ENCODE measurements at places on chromosomes 7 and 10. TPM values are rescaled to one million over a fixed set of nuclear protein-coding genes. Genes with fewer than 3 reads are reported as not detected.

Gene EMX2
- not detected for total RNA-seq

DNA sequence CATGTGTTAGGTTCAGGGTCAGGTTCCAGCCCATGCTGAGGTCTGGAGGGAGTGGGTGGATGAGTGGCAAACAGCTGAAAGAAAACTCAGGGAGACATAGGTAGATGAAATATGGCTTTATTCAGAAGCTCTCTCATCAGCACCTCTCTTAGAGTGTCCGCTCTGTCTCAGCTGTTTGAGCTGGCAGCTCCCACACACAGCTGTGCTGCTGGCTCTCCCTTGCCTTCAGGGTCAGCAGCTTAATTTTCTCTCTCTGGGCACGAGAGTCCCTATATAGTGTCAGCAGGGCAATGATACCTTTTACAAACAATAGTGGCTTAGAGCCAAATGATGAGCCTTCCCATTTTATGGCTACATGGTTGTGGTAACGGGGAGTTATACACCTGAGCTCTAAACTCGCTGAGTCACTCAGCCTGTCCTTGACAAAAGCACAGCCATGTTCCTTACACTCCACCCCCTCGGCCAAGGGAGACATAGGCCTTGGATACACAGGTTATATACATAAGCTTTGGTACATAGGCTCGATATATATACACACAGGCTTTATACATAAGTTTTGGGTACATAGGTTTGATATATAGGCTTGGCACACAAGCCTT lies 10.4 kb downstream of the RNF133 start:
- no peak for DNase-seq
- H3K27ac ChIP-seq, result no peak overlapping the region
- no peaks in the 10 kb centered on the region for H3K36me3 ChIP-seq
- no peaks in the 10 kb centered on the region for H3K27me3 ChIP-seq
- no peak overlapping the region for H3K4me3 ChIP-seq

- peak; percentile 82 for DNase-seq
- no peaks in the 10 kb centered on the region for H3K27me3 ChIP-seq
- H3K36me3 ChIP-seq, result no peaks in the 10 kb centered on the region
- no peaks in the 10 kb centered on the region for H3K4me1 ChIP-seq
Observed at GRCh38 chr7:80428161-80429054, 83.5 kb downstream of the GNAT3 start.

GRCh38 chr10:110544958-110545537 lies 22.4 kb upstream of the SMC3 start:
- peak; percentile 42 for DNase-seq
- no peaks in the 10 kb centered on the region for H3K36me3 ChIP-seq
- no peak overlapping the region for H3K27ac ChIP-seq
- H3K27me3 ChIP-seq, result no peaks in the 10 kb centered on the region

GRCh38 chr10:79285315-79286197 lies 61.7 kb upstream of the PPIF start:
- no peaks in the 10 kb centered on the region for H3K27me3 ChIP-seq
- no peak overlapping the region for H3K4me3 ChIP-seq
- H3K36me3 ChIP-seq, result peaks cover 19% of the 10 kb centered on the region
- H3K4me1 ChIP-seq, result peaks cover 3% of the 10 kb centered on the region

DNA sequence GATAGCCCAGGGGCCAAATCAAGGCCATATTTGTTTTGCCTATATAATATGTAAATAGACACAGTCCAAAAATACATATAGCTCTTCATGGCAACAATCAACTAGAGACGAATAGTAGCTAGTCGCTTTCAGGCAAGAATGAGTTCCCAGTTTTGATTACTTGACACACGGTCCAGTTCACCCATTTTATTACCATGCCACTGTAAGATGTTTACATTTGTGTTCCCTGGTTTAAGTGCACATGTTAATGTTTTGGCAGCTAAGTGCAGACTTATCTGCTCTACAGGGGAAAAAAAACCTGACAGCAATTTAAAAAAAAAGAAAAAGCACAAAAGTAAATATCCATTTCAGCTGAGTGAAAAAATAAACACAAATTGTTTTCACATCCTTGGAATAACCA lies 213.1 kb downstream of the TPK1 start:
- H3K4me1 ChIP-seq, result no peaks in the 10 kb centered on the region
- H3K36me3 ChIP-seq, result no peaks in the 10 kb centered on the region
- no peak overlapping the region for H3K4me3 ChIP-seq

Data from fibroblast of lung (primary cell).